Omental fat pad (tissue), 4 donors: ENCODE measurements at places on chromosomes 6 and 20.

GRCh38 chr6:14509120-14509519 lies 391.5 kb downstream of the CD83 start:
- DNase-seq: no peak

DNA sequence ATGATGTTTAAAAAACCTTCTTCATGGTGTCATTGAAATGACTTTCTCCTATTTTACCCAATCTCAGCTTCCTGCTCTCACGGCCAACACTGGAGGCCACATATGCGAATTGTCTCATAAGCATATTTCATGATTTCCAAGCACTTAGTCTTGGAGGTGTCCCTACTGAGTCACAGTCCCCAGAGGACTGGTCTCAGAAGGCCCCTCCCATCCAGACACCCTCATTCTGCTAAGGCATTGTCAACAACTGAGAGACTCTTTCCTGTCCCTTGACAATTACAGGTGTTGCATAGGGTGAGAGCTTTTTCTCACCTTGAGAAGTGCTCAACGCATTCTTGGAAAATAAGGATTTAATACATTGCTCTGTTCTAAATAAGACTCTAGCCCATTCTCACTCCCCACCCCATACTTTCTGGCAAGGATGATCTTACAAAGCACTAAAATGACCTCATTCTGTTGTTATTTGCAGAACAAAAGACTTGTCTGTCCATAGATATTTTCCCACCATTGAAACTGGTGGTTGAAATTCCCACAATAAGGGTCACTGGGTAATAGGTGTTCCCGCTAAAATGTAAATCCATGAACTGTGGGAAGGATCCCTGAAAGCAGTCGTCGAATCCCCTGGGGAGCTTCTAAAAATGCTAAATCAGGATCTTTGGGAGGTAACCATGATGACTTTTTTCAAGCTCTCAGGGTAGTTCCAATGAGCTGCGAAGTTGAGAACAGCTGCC lies 32.3 kb upstream of the SLC22A23 start:
- DNase-seq: no peak

GRCh38 chr6:134757911-134758361 lies 192.0 kb downstream of the ALDH8A1 start:
- no peak for DNase-seq

- no peak for DNase-seq
Observed at GRCh38 chr6:14429396-14429795, 311.8 kb downstream of the CD83 start.
